ENCODE measurements at places on chromosomes 1 and 21. TPM values are rescaled to one million over a fixed set of nuclear protein-coding genes. Genes with fewer than 3 reads are reported as not detected.

TMIGD3 gene
- total RNA-seq, result not detected

SPATA17 gene
- total RNA-seq, result not detected

TBX15 gene
- total RNA-seq, result not detected

ASPM gene
- 0.30 TPM for total RNA-seq

FCRL5 gene
- total RNA-seq, result not detected

CFHR3 gene
- total RNA-seq, result not detected

OR2AK2 gene
- total RNA-seq, result 0.35 TPM

UBQLN4 gene
- 38.0 TPM for total RNA-seq

OR6K3 gene
- total RNA-seq, result not detected

TRIM67 gene
- total RNA-seq, result not detected

CLDN19 gene
- total RNA-seq, result not detected

SH3D21 gene
- 3.2 TPM for total RNA-seq

IGSF21 gene
- not detected for total RNA-seq

CNIH3 gene
- total RNA-seq, result 1.8 TPM

MMEL1 gene
- 0.67 TPM for total RNA-seq

LCE7A gene
- not detected for total RNA-seq

ELF3 gene
- total RNA-seq, result 0.33 TPM

All from CD4-positive, alpha-beta memory T cell (primary cell).